ENCODE measurements at places on chromosomes 11 and 22.

DNA sequence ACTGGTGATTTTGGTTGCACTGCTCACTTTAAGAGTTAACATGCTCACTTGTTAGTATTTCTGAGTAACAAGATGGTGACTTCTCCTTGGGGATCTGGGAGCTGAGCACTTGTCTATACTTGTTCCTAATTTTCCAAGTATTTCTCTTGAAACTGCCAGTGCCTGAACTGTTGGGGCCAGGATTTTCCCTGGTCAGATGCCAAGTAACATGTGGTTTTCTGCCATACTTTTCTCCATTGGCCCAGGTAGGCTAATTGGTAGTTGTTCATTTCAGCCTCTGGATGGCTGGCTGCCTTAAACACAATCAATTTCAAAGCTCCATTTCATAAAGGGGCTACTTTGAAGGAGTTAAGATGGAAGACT is 35.0 kb downstream of the RNF141 start:
- no peak for DNase-seq

GRCh38 chr22:25487508-25487907 is 77.0 kb upstream of the GRK3 start:
- no peak for DNase-seq

DNA sequence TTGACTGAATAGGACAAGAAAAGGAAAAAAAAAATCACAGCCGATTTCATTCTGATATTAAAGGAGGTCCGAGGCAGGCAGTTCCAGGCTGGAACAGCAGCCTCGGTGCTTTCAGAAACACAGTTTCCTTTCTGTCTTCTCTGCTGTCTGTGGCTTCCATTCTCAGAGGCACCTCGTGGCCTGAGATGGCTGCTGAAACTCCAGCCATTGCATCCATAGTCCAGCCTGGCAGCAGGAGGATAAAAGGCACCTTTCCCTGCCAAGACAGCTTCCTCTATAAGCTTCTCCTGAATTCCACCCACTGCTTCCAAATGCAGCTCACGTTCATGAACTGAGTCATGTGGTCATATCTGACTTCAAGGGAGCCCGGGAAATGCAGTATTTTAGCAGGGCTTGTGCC is 390.5 kb downstream of the TBC1D22A start:
- DNase-seq: no peak

DNA sequence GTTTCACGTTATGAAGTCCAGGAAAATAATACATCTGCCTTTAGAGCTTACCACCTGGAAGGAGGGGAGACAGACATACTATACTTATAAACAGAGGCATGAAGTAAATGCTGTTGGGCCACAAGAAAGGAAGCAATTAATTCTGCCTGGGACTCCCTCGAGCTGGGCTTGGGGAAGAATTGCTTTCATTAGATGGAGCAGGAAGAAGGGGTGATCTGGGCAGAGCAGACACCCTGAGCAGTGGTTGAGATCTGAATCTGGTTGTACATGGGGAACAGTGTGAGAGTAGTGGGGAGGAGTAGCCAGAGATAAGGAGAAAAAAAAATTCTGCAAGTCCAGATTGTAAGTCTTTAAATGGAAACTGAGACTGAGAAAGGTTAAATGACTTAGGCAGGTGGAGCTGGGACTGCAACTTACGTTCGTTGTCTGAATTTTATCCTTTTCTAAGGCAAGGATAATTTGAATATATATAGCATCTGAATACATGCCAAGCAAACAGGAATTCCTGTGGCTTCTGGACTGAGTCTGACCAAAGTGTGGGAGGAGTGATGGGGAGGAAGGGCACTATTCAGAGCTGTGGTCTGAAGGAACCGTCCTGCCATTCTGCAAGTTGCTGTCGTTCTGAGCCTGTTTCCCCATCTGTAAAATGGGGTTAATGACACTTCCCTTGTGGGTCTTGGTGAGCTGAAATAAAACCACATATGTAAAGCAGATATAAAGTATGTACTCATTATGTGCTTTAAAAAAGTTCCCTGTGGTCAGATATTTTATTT is 7.9 kb downstream of the NCAM1 start:
- DNase-seq: no peak

DNA sequence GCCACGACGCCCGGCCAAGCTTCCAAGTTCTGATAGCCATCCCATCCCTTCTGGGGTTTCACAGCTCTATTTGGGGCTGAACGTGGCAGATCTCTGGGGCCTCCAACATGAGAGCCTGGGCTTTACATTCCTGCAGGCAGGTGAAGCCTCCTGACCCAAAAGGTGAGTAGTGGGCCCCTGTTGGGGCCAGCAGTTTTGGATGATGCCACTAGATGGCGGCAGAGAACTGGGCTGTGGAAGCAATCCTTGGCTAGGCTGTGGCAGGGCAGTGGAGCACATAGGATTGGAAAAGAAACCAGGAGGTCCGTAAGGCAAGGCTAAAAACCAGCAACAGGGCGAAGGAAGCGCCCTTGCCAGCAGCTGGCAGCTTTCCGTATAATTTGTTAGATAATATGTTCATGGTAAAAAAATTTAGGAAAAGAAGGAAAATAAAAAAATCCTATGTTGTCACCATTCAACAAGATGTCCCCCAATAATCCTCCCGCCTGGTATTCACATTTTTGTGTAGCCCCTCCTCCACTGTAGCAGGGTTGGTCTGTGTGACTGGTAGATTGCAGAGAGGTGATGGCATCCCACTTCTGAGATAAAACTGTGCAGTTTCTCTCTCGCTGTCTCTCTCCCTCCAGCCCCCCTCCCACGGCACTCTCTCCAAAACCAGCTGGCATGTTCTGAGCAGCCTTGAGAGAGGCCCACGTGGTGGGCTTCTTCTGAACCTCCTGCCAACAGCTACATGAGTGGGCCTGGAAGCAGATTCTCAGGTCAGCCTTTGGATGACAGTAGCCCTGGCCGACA is 43.6 kb upstream of the OR4B1 start:
- DNase-seq: peak; percentile 87

GRCh38 chr22:32218470-32218869 is 13.6 kb upstream of the RFPL2 start:
- DNase-seq: no peak

- no peak for DNase-seq
Observed at GRCh38 chr11:69499186-69499917, 17.9 kb downstream of the LINC01488 start.
